ENCODE measurements at places on chromosomes 11 and 22.

DNA sequence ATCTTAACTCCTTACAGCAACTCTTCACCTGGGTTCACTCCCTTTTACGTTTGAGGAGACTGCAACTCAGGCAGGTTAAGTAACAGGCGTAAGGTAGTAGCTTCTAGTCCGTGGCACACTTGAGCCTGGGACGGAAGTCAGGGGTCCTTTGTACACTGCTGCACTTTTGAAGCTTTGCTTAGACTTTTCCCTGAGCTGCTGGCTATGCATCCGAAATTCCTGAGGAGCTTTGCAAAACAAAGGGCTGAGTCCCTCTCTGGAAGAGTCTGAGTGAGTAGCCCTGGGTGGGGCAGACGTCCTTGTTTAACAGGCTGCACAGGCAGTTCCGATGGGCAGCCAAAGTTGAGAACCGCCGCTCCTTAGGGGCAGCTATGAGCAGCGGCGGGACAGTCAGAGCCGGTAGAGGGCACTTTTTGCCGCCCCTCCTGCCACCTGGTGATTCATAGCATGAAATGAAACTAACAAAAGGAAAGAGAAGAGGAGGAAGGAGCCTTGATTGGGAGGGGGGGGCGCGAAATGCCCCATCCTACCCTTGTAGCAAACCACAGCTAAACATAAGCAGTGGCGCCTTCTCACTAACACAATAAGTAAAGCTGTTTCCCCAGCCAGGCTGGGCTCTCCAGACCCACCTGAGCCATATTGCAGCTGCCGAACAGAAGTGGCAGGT lies 1.4 kb downstream of the TMEM109 start:
- DNase-seq = no peak

- no peak for DNase-seq
Measured at GRCh38 chr11:134266841-134267251, 9.3 kb upstream of the GLB1L3 start.

DNA sequence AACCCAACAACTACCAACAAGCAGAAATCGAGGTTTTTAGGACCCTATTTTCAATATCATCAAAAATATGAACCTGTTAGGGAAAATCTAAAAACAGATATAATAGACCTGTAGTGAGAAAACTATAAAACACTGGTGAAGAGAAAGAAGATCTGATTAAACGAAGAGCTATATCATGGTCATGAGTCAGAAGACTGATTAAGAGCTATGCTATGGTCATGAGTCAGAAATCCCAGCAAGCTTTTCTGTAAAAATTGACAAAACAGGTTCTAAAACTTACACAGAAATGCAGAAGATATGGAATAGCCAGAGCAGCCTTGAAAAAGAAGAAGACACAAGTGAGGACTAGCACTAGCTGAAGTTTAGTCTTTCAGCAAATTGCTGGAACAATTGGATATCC lies 345.0 kb downstream of the TBC1D22A start:
- DNase-seq = no peak

DNA sequence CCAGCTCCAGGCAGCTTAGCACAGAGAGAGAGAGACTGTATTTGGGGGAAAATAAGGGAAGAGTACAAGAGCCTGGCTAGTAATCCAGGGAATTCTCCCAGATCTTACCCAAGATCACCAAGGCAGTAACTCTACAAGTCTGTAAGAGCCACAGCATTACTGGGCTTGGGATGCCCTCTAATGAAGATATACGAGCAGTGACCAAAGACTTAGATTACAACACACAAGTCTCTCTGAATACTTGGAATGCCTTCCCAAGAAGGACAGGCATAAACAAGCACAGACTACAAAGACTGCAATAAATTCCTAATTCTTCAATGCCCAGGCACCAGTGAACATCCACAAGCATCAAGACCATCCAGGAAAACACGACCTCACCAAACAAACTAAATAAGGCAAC lies 17.7 kb downstream of the DNAJC24 start:
- DNase-seq = no peak

DNA sequence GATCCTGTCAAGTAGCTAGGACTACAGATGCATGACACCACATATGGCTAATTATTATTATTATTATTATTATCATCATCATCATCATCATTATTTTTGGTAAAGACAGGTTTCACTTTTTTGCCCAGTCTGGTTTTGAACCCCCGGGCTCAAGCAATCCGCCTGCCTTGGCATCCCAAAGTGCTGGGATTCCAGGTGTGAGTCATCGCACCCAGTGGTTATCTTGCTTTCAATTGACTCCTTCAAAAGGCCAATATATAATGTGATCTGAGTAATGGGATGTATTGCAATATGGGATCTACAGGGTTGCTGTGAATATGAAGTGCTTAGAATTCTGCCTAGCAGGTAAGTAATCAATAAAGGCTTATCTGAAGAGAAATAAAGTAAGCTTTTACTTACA lies 221.2 kb downstream of the SBF2 start:
- no peak for DNase-seq

- no peak for DNase-seq
Measured at GRCh38 chr11:2385156-2386151, 8.3 kb downstream of the CD81 start.

DNA sequence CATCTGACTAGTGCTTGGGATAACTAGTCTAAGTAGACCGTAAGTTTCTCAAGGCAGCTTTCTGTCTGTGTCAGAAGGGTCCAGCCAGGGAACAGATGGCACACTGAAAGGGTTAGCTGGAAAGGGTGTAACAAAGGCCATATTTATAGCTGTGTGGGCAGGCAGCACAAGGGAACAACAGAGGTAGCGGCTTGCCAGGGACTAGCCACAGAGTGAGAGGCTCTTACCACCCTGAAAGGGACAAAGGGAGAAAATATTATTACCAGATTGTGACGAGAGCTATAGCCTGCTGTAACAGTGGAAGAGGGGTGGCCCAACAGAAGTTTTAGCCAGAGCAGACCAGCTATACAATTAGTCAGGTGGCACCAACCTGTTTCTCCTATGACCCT lies 129.4 kb downstream of the CCDC34 start:
- DNase-seq = no peak

- DNase-seq = no peak
Measured at GRCh38 chr11:11407065-11407762, 54.2 kb upstream of the CSNK2A3 start.

DNA sequence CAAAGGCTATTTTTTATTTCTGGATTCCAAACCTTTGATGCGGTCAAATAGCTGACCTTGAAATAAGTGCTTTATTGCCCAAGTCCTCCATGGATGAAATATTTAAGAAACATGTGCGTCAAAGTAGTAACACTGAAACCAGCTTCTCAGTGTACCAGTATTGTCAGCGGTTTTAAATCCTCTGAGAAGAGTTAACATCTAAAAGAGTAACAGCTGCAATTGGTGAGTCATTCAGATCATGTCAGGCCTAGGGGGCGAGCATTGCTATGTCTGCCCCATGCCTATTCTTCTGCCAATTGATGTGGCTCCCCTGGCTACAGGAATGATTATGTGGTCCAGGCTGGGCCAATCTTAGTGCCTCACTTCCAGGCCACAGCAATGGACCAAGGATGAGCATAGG lies 263.3 kb upstream of the SORL1-AS1 start:
- DNase-seq = no peak

- DNase-seq = no peak
Measured at GRCh38 chr11:49995565-49995964, 13.2 kb upstream of the OR4C12 start.

GRCh38 chr22:46934746-46935491 lies 172.5 kb downstream of the TBC1D22A start:
- DNase-seq = no peak

- no peak for DNase-seq
Measured at GRCh38 chr22:29095459-29095858, 22.6 kb downstream of the KREMEN1 start.

DNA sequence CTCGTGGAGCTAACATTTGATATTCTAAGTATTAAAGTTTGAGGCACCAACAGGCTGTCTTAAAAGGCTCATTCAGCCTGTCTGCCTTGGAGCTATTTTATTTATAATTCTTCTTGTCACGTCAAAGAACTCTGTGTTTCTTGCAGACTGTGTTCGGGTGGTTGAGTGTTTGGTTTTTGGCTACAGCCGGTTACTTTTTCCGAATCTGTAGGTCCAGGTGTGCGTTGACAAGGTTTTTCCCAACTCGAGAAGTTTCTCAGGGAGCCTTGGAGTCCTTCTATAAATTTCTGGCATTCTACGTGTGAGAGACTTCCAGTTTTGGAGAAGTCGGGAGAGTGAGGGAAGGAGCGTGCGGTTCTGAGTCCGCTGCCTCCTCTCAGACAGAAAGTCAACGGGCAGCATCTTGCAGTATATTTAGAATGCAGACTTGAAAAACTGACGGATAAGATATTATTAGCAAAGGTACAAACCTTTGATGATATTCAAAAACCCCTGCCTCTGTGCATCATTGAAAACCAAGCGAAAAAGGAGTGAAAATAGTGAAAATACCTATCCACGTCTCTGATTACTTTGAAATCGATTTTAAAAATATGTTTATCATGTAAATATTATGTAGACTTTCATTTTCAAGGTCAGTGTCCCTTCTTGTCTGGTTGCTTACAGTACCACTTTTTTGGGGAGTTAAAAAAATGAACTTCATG lies 85.2 kb upstream of the PPARA start:
- DNase-seq = no peak

GRCh38 chr22:27886843-27887151 lies 32.3 kb downstream of the PITPNB start:
- no peak for DNase-seq

DNA sequence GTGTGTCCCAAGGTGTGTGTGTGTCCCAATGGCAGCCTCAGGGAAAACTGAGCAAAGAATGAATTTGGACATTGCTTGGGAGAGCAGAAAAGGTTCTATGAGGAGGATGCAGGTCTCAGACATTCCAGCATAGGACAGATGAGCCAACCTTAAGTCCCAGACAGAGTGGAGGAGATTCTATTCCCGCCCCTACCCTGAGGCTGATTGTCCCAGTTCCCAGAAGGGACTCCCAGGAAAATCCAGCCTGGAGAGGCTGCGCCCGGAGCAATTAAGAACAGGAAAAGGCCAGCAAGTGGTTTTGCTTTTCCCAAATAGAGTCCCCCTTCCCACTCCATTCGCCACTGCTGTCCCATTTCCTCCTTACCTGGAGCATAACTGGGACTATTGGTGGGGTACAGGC lies 54.1 kb downstream of the RELT start:
- no peak for DNase-seq

DNA sequence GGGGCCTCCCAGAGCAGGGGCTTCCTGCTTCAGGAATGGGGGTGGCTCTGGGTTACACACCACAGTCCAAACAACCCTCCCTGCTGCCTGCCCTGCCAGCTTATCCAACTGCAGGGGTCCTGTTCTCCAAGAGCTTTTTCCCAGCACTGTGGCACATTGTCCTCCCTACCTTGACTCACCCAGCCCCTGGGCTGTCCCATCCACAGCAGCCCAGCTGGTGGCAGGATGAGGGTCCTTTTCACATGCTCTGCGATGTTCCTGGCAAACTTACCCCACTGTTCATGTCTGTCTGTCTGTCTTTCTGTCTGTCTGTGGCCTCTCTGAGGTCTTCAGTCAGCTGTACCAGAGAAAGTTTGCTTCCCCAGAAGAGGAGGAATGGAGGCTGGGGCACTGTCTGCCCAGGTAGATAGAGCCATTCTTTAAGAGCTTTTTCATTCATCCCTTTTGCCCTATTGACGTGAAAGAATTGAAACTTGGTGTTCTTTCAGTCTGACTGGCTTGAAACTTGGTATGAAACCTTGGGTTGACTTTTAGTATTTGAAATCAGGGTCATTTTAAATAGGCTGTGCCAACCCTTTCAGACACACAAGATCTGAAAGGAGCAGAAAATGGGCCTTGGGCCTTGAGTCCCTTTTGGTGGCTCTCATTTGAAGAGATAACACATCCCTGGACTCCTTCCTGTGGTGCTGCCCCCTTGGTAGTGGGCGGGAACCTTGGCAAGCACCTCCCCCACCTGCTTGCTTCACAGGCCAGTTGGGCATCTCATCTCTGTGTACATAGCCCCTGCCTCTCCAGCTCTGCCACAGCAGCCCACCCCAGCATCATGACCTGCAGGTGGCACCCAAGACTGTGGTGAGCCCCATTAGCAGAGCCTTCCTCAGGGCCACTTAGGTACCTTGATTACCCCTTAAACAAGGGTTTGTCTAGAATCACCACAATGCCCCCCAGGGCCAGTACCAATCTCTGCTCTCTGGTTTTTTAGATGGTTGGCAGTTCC lies 74.6 kb upstream of the SUSD2 start:
- DNase-seq = no peak

GRCh38 chr11:113019711-113020110 lies 58.5 kb downstream of the NCAM1 start:
- no peak for DNase-seq

- DNase-seq = no peak
Measured at GRCh38 chr22:40764763-40765441, 54.2 kb downstream of the SLC25A17 start.

- no peak for DNase-seq
Measured at GRCh38 chr11:17153757-17154156, 54.0 kb downstream of the PIK3C2A start.

DNA sequence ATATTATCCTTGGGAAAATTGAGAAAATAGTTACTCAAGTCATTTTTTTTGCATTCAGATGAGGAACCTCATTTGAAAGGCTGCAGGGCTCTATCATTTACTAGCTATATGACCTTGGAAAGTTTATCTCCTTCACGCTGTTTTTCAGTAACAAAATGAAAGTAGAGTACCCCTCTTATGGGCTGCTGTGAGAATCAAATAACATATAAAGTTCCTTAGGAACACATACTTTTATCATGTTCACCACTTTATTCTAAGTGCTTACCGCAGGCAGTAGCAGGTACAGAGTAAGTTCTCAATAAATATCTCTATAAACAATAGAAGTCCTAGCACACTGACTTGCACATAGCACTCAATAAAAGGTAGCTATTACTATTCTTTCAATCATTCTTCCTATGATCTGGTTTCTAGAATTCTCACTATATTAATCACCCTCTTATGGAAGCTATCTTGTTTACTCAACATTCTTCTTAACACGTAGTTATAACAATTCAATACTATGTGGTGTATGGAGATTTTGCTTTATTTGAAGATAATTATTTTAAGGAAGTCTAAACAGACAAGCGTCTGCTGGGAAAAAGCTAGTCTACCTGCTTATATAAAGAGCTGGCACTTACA lies 1.9 kb downstream of the C11orf71 start:
- no peak for DNase-seq

DNA sequence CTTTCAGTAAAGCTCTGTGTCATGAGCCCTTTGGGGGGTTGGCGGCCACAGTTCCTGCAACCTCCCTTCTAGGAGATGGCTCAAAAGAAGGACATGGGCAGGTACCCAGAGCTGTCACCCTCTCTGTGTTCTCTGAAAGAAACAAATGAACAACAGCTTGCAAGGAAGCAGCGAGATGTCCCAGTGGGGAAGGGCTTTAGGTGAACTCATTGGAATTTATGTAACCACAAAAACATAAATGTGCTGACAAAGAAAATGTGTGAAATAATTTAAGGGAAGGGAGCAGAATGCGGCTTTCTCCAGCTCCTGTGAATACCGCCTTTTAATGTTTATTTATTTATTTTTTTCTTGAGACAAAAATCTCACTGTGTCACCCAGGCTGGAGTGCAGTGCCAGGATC lies 3.3 kb downstream of the PARVG start:
- no peak for DNase-seq

Data from stimulated activated CD4-positive, alpha-beta T cell treated with anti-CD3 and anti-CD28 coated beads, Interleukin-1b, Interleukin-23, amount 100 ng/mL, for 1 hour (primary cell).